CD4-positive, alpha-beta T cell (primary cell): ENCODE measurements at places on chromosomes 11 and 22.

GRCh38 chr11:70381872-70382861 is 16.2 kb upstream of the CTTN start:
- no peak for DNase-seq

DNA sequence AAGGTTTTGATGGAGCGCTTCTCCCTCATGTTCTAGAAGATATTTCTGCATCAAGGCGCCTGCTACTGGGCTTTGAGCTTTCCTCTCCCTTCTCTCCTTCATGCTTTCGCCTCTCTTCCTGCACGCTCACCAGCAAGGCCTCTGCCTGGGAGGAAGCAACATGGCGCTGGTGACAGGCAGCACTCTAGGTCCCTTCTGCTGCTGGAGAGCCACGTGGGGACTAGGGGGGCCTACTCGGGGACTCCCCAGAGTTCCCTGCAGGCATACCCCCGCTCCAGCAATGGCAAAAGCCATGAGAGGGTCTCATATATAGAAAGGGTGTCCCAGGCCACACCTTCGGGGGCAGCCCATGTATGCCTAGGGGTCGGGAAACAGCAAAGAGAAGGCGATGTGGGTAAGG is 49.7 kb downstream of the GRIK4 start:
- no peak for DNase-seq

DNA sequence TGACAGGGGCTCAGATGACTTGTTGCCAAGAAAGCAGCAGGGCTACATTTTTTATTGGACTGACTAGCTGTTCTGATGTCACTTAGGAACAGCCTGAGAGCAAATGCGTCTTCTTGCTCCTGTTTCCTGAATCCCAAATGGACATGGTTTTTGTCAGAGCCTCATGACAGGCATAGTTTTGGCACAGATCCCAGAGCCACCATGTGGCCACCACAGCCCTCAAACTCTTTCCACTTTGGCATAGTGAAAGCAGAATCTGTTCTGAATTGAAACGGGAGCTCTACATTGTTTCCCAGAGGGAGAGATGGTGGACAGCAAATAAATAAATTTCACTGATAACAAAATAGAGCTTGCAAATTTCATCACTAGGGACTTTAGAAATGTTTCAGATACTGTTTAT is 222.2 kb downstream of the C11orf87 start:
- no peak for DNase-seq

- DNase-seq, result no peak
These were observed 14.6 kb downstream of the MMP13 start for GRCh38 chr11:102940714-102941588.

- DNase-seq, result no peak
These were observed 30.6 kb downstream of the MUC6 start for GRCh38 chr11:1005928-1006327.

GRCh38 chr11:130765406-130765805 is 150.9 kb downstream of the SNX19 start:
- DNase-seq, result no peak

DNA sequence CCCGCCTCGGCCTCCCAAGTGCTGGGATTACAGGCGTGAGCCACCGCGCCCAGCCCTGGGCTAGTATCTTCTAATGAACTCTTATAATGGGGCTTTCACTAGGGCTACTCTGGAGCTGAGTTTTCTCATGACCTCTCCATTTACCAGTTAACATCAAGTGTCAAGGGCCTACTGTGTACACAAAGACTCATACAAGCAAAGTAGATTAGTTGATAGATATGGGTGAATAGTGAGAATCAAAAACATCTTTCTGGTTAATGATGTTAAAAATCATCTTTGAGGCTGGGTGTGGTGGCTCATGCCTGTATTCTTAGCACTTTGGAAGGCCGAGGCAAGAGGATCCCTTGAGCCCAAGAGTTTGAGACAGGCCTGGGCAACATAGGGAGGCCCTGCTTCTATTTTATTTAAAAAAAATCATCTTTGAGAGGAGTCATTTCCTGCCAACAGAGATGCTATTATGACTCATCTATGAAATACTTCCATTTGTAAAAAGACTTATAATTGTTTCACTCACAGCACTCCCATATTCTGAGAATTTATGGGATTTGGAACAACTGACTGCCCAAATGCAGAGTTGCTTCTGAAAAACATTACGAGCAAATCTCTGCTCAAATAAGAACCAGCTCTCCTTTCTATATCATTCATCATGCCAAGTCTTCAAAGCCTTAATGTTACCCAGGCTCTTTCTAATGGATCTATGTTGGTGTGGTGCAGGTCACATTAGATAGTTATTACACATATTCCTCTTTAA is 57.0 kb downstream of the GDPD4 start:
- DNase-seq, result no peak

GRCh38 chr11:78926633-78927338 is 352.1 kb upstream of the NARS2 start:
- DNase-seq, result no peak

DNA sequence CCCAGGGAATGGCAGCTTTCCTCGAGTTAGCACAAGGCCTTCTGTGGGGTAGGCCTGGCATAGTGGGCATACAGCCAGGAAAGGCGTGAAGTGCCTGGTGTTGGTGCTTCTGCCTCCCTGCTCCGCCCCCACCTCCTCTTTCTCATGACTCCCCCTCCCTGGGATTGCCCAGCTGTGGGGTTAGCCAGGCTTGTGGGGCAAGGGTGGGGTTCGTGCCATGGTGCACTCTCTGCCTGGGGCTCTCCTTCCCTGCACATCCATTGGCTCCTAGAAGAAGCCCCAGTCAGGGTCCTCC is 236.8 kb upstream of the NCAM1 start:
- DNase-seq, result no peak

DNA sequence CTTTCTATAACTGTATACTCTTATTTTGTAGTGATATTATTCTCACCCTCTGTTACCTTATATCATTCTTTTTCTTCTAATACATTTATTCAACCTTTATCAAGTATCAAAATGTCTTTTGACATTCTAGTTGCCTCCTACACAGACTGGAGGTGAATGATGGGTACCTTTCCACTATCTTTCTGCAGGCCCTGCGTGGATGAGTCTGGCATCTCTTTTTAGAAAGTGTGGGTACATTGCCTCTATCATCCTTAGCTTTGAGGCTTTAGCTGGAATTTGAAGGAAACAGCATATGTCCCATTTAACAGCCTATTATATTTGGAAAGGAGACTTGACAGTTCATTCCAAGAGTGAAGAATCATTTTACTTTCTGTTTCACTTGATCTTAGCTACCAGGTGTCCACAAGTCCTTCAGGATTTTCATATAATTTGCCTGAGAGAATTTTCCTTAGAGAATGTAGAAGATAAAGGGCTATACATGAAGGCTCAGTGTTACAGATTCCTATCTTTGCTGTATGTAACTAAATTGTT is 192.0 kb downstream of the CWF19L2 start:
- no peak for DNase-seq

DNA sequence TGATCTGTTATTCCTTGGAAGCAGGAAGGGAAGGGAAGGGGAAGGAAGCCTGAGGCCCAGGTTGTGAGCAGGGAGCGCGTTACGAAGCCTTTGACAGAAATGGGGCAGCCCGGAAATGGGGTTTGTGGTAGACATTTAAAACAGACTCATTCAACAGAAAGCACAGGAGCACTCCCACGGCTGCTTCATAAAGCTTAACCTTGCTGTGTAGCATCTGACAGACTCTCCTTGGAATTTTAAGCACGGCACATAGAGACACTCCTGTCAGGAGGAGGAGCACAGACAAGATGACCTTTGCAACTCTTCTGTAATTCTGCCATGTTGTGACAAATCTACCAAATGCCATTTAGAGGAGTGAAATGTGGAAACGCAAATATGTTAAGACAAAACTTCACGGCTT is 131.6 kb downstream of the FBXO7 start:
- DNase-seq, result no peak

GRCh38 chr11:36475192-36475591 is 34.9 kb downstream of the TRAF6 start:
- DNase-seq, result no peak

DNA sequence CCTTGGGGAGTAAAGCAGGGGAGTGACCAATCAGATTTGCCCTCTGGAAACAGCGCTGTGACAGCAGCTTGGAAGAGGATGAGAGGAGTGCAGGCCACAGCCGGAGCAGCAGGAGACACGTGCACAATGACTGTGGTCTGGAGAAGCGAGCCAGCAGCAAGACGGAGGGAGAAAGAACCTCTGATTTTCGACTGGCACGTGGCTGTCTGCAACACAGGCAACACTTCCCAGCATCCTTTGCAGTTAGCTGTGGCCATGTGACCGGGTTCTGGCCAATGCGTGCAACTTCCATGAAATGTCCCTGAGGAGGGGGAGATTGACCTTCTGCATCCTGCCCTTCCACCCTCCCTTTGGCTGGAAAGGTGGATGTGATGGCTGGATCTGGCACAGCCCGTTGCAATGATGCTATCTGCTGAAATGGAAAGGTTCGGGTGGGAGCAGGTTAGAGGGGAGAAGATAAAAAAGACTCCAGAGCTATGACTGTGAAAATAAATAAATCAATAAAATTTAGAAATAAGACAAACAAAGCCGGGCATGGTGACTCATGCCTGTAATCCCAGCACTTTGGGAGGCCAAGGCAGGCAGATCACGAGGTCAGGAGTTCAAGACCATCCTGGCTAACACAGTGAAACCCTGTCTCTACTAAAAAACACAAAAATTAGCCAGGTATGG is 15.6 kb downstream of the PLA2G6 start:
- no peak for DNase-seq

- no peak for DNase-seq
These were observed 2.3 kb upstream of the RHOD start for GRCh38 chr11:67054346-67054835.
